ENCODE measurements at places on chromosomes 4 and X. TPM values are rescaled to one million over a fixed set of nuclear protein-coding genes. Genes with fewer than 3 reads are reported as not detected.

VCX2 gene
- 0.19 TPM for total RNA-seq

PPP1R3F gene
- 7.3 TPM for total RNA-seq

ADH1A gene
- not detected for total RNA-seq

NSG1 gene
- 10.4 TPM for total RNA-seq

ADRA2C gene
- total RNA-seq, result 0.85 TPM

ZNF157 gene
- 0.28 TPM for total RNA-seq

TMPRSS11D gene
- not detected for total RNA-seq

ASB9 gene
- total RNA-seq, result 0.38 TPM

USP11 gene
- 55.6 TPM for total RNA-seq

ARX gene
- total RNA-seq, result not detected

PPEF2 gene
- total RNA-seq, result 0.19 TPM

IL13RA2 gene
- 0.38 TPM for total RNA-seq
